ENCODE measurements at places on chromosomes 3 and 15.

GRCh38 chr15:101608201-101608600 lies 44.0 kb downstream of the TM2D3 start:
- no peak for DNase-seq

- DNase-seq = no peak
Measured at GRCh38 chr15:71392861-71393283, 277.6 kb downstream of the THSD4 start.

- DNase-seq = no peak
Measured at GRCh38 chr3:90092994-90093393, 985.6 kb downstream of the EPHA3 start.

- DNase-seq = no peak
Measured at GRCh38 chr3:99108508-99108907, 207.0 kb upstream of the DCBLD2 start.

DNA sequence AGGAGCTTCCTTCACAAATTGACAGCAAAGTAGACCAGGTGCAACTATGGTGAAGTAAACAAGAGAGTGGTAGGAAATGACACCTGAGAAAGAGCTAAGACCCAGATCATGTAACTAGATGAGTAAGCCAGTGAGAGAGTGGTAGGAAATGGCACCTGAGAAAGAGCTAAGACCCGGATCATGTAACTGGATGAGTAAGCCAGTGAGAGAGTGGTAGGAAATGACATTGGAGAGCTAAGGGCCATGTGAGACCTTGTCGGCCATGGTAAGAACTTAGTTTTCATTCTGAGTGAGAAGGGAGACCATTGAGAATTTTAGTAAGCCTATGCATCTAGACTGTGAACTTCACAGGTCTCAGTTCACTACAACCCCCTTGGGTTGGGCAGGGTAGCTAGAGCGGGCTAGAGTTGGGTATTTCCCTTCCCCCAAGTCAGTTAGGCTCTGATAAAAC lies 5.4 kb upstream of the SENP7 start:
- no peak for DNase-seq

- DNase-seq = no peak
Measured at GRCh38 chr3:126126286-126126685, 42.4 kb upstream of the SLC41A3 start.

DNA sequence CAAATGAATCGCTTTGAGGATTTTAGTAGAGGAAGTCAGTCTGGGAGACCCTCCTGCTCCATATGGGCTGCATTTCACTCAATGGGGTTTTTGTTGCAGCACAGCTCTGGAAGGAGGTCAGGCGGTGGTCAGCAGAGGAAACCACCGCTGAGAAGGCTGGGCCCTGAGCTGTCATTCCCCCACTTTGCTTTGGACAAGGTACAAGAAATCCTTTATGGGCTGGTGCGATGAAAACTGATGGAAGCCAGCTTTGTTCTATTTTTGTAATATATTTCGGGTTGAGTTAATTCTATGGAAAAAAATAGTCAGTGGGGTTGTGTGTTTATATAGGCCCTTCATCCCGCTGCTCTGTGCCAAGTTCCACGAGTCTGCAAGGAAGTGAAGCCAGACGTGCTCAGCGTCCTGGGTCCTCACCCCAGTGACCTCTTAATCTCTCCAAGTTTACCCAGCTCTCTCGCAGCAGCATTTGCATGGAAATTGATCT lies 157.1 kb upstream of the TMC3 start:
- DNase-seq = no peak

DNA sequence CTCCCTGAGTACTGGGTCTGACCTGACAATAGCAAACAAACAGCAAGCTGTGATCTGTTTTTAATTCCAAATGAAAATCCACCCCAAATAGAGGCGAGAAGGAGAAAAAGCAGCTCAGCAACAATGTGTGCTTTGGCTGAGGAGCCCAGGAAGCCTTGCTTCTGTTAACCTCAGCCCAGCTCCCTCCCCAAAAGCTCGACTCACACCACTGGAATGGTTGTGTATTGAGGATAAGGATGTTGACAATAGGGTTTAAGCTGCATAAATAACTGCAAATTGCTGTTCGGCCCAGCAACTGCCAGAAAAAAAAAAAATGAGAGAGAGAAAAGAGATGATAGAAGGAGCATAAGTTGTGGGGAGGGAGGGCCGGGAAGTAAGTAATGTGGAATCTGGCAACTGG lies 104.0 kb upstream of the TBC1D5 start:
- DNase-seq = no peak

DNA sequence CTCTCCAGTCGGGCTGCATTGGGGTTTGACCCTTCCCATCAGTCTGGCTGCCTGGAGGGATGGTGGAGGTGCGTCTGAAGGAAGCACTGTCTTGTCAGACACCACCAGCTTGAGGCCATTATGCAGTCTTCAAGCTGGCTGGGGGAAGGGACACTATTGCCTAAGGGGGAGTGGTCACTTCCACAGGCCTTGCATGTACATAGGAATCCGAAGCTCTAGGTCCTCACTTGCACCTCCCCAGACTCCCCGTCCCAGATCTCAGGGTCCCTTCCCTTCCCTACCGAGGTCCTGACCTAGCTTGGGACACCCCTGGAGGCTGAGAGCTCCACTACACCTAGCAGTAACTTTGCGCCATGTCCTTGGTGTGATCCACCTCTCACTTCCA lies 48.6 kb upstream of the KLF13 start:
- no peak for DNase-seq

DNA sequence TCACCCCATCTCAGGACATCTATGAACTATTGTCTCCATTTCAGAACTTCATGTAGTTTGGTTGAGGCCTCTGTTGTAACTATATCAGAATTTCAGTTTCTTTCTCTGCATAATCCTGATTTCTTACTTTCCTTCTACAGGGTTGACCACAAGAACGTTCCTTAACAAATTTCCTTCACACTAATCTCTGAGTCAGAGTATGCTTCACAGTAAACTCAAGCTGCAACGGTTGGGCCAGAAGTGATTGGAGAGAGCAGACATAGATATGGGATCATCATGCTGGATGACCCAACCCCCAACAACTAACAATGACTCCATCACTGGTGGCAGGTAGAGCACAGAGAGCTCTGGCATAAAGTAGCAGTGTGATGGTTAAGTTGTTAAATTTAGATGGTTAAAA lies 128.8 kb upstream of the OSTN start:
- DNase-seq = no peak

- DNase-seq = no peak
Measured at GRCh38 chr15:66771351-66771650, 69.3 kb downstream of the SMAD6 start.

GRCh38 chr15:56757875-56758274 lies 24.6 kb upstream of the ZNF280D start:
- no peak for DNase-seq

- no peak for DNase-seq
Measured at GRCh38 chr3:41180396-41180795, 18.9 kb upstream of the CTNNB1 start.

GRCh38 chr3:25593001-25593400 lies 71.7 kb downstream of the TOP2B start:
- DNase-seq = no peak

- peak; percentile 44 for DNase-seq
Measured at GRCh38 chr3:168091941-168092340, 3.8 kb downstream of the GOLIM4 start.

DNA sequence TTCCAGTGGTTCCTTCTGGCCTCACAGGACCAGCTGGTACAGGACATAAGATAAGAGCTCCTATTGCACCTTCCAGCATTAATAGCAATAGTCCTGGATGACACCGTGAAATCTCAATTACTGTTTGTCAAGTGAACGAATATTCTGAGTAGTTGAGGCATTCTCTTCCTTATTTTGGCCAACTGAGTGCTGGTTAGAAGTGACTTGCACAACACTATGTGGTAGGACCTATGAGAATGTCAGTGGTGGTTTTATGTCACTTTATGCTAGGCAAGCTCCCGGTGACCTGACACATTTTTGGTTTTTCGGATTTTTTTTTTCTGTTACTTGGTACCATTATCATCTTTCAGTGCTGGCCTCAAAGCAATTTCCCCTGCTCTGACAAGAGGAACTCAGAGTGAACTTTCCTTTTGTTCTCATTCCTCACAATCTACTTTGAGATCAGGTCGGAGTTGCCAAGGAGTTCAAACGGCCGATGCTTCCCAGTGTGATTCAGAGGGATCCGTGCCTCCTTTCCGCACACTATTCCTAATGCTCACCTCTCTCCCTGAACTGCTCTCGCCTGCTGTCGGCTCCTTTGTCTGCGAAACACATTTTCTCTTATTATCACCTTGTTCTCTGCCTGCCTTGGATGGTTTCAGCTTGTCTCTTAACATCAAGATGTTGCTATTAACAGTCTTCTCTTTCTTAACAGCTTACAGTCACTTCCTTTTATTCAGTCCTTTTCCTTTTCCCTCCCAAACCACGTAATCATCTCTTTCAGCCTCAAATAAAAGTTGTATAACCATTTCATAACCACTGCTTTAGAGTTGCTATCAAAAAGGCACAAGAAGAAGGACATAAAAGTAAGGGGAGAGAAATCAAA lies 35.8 kb downstream of the QTRT2 start:
- DNase-seq = no peak

GRCh38 chr15:80437334-80437891 lies 33.2 kb downstream of the ARNT2 start:
- DNase-seq = no peak

DNA sequence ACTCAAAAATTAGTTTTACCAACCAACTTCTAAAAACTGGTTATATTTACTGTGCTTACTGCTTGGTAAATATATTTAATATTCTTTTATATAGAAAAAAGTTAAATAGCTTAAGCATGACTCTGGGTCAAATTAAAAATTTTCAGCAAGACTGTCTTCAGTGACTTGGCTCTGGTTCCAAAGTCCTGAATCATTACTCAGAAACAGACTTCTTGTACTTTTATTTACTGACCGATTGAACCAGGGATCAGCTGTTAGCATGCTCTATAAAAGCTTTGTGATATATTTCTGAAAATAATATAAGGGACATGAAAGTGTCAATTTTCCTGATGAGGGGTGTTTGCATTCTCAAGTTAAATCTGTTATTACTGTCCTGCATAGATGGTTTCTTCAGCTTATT lies 164.3 kb downstream of the MCTP2 start:
- no peak for DNase-seq

GRCh38 chr15:67416891-67417290 lies 104.0 kb upstream of the C15orf61 start:
- DNase-seq = no peak

DNA sequence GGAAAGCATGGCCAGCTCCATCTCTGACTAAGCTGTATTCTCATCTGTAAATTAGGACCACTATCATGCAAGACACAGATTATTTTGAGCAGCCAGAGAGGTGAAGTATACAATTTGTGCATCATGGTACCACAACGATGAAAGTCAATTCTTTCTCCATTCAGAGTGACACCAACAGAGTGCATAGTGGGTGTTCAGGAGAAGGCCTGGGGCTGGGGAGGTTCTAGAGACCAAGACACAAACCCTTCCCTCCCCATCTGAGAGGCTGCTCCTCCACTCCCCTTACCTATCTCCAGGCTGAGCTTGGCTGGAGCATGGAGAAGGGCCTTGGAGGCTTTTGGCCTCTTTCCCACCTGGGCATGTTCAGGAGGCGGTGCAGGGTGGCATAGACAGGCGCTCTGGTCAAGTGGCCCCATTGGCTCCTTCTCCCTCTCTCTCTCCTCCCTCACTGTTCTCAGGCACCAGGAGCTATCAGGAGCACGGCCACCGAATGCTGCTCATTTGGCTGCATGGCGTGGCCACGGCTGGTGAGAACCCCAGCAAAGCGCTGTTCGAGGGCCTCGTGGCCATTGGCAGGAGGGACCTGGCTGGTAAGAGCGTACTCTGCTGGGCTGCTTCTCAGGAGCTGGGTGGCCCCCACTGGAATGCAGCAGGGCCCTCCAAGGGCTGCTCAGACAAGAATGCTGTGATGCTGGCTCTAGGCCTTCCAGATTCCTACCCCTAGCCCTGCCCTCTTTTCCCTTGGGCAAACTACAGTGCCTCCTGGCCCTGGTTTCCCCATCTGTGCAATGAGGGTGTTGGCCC lies 37.9 kb downstream of the ANKDD1A start:
- no peak for DNase-seq

DNA sequence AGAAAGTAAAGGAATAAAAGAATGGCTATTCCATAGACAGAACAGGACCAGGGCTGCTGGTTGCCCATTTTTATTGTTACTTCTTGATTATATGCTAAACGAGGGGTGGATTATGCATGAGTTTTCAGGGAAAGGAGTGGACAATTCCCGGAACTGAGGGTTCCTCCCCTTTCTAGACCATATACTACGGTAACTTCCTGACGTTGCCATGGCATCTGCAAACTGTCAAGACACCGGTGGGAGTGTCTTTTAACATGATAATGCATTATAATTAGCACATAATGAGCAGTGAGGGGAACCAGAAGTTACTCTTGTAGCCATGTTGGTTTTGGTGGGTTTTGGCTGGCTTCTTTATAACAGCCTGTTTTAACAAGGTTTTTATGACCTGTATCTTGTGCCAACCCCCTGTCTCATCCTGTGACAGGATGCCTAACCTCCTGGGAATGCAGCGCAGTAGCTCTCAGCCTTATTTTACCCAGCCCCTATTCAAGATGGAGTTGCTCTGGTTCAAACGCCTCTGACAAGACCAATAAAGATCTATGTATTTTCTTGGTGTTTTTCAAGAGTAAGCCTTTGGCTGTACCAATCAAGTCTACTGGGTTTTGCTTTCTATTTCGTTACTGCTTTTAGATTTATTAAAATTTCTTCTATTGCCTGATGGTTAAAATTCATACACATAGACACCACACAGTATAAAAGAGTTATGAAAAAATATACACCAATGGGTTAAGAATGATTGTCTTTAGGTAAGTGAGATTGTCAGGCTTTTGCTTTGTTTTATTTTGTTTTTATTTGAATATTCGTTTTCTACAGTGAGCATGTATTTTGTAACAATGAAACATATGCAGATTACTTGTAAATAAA lies 37.4 kb upstream of the CTDSPL start:
- no peak for DNase-seq

- peak; percentile 12 for DNase-seq
Measured at GRCh38 chr3:189267981-189268613, 96.3 kb downstream of the TPRG1 start.

GRCh38 chr15:93855181-93855826 lies 376.1 kb upstream of the MCTP2 start:
- DNase-seq = no peak

DNA sequence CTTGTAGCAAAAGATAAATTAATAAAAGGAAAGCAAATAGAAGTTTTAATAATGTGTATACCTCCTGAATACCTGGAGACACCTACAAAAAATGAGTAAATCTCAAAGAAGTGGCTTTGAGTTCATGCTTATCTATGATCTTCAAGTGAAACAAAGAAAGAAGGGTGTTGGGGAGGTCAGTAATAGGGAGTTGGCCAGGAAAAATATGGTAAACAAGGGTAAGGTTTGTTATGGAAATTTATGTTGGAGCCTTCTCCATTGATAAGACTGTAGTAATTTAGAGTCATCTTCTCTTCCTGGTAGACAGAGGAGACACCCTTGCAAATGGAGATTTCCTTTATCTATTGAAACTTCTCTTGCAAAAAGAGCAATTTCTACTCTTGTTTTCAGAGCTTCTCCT lies 6.6 kb upstream of the CCR8 start:
- no peak for DNase-seq
